NCI-H1436 (cell line): ENCODE measurements at places on chromosomes 5 and 9.

DNA sequence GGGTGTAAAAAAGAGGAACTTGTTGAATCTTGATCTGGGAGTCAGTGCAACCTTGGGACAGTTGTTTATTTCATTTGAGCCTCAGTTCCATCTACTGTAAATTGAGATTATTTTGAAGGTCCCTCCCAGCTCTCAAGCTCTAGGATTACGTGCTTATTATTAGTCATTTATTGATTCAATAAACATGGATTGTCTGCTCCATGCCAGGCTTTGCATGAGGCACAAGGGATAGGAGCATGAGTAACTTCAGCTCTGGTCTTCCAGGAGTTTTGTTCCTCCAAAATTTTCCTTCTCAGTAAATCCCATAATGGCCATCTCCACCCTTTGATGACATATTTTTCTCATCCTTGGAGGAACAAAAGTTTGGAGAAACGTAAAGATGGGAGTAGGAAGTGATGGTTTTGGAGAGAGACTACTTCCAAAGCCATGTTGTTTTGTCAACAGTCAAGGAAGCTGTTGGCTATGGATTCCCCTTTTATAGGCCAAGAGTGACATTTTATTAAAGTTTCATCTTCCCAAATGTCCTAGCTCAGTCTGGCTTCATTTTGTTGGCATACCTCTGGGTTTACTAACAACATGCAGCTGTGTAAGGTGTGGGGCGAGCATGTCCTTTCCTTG, 244.6 kb downstream of the DMRT2 start:
- DNase-seq = no peak

- no peak for DNase-seq
Measured at GRCh38 chr9:16039988-16040761, 487.3 kb downstream of the CCDC171 start.

GRCh38 chr5:2996687-2997086, 245.2 kb upstream of the IRX2 start:
- DNase-seq = no peak

DNA sequence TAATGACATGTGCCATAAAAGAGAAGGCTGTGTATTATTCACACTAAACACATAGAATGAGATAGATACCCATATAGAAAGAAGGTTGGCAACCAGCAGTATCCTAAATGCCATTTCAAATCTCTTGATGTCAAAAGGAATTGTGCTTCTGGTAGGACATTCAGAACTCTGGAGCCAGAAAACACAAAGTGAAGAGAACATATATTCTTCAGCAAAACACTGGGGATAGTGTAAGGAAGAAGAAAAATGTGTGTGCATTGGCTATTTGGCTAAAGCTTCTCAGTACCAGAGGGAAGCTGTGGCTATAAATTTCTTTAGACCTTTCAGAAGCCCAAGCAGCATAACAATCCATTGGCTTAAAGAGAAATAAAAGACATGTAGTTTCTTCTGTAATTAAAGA, 551.6 kb upstream of the C9orf72 start:
- no peak for DNase-seq

- DNase-seq = no peak
Measured at GRCh38 chr5:82164176-82164976, 113.8 kb downstream of the RPS23 start.

DNA sequence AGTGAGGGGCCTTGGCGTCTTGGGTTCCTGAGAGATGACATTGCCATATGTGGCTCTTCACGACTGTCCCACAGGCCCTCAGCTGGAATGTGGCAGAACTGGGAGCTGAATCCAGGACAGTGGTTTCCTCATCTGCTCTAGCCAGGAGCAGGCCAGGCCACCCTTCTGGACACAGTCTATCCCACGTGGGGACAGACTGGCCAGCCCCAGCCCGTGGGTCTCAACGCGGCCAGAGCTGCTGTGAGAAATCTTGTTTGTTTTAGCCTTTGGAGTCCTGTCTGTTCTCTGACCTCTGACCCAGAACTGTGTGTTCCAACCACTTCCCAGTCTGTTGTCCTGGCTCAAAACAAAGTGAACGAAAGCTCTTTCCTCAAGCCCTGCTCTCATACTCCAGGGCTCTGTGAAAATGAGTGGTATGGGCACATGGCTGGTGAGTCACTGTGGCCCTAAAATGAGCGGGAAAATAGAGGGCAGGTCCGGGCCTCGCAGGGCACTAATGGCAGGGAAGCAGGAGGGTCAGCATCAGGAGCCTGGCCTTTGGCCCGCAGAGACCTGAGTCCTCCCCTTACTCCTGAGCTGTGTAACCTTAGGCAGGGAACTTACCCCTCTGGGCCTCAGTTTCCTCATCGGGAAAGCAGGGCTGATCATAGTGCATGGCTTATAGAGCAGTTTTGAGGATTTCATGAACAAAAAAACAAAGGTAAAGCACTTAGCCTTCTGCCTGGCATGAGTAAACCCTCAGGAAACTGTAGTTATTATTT, 34.8 kb upstream of the GLRX start:
- DNase-seq = no peak

DNA sequence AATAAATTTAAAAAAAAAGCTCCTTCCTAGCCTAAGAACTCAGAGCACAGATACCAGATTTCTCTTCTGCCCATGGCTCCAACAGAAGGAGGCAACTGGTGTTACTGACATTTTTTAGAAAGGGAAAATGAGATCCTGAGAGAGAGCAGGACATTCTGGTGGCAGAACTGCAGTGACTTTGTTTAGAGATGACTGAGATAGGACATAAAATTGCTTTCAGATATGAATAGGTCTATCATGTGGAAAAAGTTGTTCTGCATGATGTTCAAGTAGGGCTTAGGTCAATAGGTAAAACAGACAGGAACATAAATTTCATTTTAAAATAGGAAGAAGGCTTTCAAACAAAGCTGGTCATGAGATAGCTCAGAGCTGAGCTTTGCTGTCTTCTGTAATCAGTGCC, 49.6 kb downstream of the NIPAL4 start:
- no peak for DNase-seq

DNA sequence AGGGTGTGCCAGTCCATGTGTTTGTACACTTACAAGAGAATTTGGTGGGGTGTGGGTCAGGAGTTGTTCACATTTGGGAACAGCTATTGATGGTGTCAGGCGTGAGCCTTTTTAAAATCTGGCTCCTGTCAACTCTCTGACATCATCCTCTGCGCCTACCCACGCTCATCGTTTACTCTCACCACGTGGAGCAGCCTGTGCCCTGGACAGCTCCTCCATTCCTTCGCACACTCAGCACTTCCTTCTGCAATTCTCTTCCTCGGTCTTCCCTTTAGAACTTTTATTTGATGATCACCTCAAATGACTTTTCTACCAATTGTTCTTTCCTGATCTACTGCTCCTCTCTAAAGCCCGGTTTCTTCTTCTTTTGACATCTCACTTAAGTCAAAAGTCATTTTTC, 42.1 kb upstream of the GNAQ start:
- no peak for DNase-seq

GRCh38 chr9:13807118-13807517, 506.8 kb downstream of the NFIB start:
- no peak for DNase-seq

DNA sequence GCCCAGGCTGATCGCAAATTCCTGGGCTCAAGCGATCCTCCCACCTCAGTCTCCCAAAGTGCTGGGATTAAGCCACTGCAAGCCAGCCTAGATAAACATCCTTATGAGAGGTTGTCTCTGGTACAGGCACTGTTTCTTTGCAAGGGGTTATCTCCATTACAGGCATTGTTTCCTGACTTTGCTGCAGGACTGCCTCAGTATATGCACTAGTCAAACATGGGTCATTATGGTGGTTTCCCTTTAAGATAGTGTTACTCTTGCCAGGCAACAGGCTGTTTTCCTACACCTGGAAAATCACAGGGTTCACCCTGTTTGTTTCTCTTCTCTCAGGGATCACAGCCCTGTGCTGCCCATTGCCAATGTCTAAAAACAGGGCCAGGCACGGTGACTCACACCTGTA, 7.8 kb upstream of the CLTB start:
- no peak for DNase-seq

GRCh38 chr9:127875306-127875966, 2.0 kb downstream of the AK1 start:
- DNase-seq = no peak

DNA sequence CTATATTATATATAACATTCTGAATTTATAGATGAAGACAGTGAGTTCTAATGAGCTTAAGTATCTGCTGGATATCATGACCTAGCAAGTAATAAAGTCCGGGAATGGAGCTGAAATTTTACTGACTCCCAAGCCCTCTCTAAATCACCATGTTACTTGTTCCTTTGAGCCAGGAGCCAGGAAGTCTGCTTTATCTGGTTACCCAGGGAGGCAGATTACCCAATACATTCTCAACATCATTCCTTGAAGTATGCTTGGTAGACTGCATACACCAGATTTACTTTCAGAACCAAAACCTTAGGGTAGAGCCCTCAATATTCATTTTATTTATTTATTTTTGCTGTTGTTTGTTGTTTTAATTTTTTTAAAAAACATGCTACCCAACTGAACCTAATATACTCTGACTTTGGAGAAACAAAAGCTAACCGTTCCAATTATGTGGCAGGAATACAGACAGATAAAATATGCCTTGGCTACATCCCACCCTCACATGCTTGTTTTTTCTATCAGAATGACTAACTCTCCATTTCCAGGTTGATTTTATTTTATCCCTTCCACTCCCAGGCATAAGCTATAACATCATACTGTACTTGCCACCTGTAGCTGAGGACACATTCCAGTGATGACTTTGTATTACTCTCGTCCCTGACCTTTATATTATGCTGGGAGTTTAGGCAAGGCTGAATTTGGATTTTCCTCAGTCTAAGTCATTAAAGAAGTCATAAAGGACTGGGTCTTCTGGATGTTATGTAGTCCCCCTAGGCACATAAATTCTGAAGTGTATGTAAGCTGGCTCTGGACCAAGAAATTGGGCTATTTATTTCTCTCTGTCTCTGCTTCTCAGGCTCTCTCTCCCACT, 82.0 kb downstream of the YIPF5 start:
- DNase-seq = peak; percentile 9

- no peak for DNase-seq
Measured at GRCh38 chr5:1177826-1178528, 23.4 kb upstream of the SLC6A19 start.

GRCh38 chr5:89388872-89389271, 505.9 kb upstream of the MEF2C start:
- no peak for DNase-seq

GRCh38 chr9:34989946-34990635, 546 bp downstream of the DNAJB5 start:
- DNase-seq = peak; percentile 68

DNA sequence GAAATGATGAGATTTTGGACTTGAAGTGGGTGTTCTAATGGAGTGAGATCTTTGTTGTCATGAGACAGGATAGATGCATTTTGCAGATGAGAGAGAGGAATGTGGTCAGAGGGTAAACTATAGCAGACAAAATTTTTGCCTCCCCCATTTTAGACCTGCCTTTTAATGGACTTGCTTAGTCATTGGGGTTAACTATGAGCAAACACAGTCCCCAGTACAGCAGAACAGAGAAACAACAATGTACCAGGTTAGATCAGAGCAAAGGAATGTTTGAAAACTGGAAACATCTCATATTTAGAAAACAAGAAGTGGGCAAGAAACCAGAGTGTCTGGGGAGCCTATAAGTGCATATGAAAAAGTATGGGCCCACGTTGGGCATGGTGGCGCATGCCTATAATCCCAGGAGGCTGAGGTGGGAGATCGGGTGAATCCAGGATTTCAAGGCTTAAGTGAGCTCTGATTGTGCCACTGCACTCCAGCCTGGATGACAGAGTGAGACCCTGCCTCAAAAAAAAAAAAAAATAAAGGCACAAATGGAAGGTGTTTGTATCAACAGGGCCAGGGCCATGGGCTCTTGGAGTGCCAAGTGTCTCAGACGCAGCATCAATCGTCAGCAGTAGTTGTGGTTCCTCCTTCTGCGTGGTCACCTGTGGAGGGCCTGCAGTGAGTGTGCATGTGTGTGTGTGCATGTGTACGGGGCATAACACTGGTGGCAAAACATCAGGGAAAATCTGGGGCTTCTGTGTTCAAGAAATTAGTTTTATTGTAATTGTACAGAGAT, 214.4 kb upstream of the S1PR3 start:
- DNase-seq = no peak

DNA sequence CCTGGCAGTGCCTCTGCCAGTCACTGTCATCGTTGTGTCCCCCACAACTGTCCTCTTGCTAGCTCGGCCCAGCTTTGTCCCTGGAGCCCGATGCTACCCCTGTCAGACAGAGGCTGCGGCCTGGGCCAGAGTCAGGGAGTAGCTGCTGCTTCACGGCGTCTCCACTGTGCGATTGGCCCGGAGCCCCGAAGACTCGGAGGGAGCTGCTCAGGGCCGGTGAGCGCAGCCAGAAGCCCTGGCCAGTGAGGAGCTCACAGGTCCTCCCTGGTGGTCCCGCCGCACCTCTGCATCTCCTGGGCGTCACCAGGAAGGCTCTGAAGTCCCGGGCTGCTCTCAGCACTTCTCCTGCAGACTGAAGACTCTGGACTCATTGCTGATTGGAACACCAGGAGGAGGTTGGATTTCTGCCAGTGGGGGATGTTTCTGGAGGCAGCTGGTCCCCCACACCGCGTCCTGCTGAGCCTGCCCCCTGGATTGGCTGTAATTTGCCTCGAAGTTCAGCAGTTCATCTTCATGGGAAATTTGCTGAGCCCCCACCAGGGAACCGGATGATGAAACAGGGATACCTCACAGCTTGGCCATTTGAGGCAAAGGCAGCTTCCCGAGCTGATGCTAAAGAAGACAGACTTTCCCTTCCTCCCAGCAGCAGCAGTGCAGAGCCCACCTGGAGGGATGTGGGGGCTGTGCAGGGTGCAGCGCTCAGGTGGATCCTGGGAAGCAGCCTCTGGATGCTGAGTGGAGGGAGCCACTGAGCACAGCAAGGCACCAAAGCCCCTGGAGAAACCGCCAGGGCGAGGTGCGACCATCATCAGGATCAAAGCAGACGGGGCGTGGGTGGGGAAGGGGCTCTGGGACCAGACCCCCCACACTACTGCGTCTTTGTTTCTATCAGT, 45.6 kb downstream of the USP20 start:
- DNase-seq = no peak
